ENCODE measurements at places on chromosomes 4 and X. TPM values are rescaled to one million over a fixed set of nuclear protein-coding genes. Genes with fewer than 3 reads are reported as not detected.

DNA sequence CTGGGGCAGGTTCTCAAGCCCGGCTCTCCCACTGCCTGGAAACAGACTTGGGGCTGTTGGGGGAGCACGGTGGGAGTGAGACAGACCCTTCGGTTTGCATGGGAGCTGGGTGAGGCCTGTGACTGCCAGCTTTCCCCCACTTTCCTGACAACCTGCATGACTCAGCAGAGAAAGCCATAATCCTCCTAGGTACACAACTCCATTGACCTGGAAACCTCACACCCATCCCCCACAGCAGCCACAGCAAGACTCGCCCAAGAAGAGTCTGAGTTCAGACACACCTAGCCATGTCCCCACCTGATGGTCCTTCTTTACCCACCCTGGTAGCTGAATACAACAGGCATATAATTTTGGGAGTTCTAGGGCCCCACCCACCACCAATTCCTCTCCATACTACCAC lies 57.6 kb upstream of the UBQLN2 start:
- DNase-seq, result no peak

DNA sequence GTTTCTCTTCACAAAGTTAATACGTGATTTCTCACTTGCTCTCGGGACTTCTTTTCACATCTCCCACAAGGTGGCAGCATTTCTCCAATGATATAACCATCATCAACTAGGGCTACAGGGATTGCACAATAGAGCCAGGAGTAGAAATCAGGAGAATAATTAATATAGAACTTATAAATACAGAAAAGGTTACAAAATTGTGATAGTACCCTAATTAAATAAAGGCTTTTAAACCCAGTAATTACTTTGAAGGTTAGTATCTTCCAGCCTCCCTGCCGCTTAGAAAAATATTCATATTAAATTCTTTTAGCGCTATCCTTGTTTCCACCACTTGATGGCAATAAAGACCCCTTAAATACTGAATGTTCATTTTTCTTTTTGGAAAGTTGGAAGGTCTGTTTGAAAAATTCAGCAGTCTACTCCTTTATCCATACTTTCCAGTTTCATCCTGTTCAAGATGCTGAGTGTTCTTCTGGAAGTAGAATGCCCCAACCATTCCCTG lies 65.8 kb downstream of the RASGEF1B start:
- DNase-seq, result no peak

DNA sequence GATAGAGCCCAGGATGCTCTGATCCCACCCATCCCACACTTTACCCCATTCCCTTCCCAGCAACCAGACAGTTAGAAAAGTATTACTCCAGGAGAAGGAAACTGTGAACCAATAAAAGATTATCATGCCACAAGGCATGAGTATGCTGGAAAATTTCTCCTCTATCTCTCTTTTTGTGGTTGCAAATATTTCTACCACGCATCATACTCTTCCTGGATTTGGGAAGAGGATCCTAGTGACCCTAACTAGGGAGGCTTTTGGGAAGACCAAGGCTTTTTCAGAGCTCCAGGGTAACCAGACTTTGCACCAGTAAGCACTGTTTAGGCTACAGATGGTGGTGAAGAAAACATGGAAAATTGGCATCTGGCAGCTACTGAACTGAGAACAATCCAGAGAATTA lies 257.6 kb upstream of the CLNK start:
- DNase-seq, result no peak

DNA sequence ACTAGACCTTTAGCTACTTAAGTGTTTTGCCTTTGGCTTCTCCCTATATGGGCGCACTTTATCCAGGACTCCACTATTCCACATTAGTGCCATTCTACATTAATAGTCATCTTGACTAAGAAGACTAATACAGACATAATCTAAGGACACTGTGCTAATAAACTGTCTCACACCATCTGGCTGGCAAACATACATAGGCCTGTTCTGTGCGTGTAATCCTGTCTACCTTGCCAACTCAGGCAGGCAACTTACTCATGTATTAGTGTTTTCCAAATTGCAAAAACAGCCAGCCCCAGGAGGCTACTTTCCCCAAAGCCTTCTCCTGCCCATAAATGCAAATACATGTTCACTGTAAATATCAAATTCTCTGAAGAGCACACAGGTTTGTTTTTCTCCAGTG lies 587.3 kb downstream of the TMA16 start:
- DNase-seq, result no peak

- no peak for DNase-seq
Measured at GRCh38 chr4:38949411-38950051, 81.9 kb downstream of the FAM114A1 start.

DNA sequence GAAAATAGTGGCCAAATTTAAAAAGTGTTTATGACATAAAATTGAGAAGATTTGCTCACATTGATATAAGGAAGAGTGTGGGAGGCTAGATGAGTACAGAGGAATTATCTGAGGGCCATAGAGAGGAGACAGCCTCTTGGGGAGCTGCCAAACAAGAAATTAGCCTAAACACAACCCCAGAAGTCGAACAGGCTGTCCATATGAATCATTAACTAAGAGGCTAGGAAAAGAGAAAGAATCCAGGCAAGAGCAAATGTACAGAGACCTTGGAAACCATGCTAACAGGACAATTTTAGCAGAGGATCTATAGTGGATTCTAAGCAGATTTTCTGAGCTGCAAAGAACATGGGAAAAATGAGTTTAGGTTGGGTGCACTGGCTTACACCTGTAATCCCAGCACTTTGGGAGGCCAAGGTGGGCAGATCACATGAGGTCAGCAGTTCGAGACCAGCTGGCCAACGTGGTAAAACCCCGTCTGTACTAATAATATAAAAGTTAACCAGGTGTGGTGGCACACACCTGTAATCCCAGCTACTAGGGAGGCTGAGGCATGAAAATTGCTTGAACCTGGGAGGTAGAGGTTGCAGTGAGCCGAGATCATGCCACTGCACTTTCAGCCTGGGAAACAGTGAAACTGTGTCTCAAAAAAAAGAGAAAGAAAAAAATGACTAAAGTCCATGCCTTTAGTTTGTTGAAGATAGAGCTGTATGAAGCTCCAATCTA lies 76.1 kb downstream of the NWD2 start:
- DNase-seq, result no peak

DNA sequence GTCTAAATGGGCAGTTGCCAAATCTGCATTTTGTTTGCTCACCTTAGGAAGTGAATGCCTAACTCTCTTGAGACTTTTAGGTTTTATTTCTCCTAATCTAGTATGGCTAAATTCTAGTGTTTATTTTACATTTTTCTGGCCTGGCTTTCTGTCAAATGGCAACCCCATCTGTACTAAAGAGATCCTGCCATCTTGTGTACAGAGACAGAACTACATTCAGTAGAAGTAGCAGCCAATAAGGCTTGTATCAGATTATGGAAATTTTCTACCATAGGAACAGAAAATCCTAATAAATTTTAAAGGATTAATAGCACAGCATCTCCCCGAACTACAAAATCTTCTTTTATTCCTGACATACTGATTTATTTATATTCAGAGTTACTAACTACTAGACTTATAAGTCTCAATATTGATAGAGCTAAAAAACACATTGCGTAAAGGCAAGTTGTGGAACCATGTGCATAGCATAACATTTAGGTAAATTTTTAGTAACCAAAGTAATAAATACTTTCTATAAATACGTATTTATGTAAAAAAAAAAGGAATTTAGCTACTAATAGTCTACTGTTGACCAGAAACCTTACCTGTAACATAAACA lies 45.5 kb downstream of the TMEM144 start:
- DNase-seq, result no peak

DNA sequence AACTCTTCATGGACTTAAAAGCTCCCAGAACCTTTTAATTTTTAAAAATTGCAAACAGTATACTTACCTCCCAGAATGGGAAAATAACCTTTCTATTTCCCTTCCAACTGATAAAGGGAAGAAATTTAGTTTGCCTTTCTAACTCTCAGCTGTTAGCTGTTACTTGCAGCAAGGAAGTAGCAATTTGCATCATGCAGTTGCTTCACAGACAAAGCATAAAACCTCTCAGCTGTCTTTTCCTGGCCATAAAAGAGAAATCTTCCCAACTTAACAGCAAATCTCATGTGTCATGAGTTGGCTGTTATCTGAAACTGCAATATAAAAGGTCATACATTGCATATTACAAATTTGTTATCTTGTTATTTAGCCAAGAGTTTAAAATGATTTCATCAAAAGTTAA lies 18.4 kb downstream of the C4orf17 start:
- DNase-seq, result no peak

GRCh38 chr4:8690216-8691150 lies 97.9 kb downstream of the CPZ start:
- DNase-seq, result no peak

- no peak for DNase-seq
Measured at GRCh38 chrX:133981924-133982323, 3.5 kb downstream of the GPC3 start.

GRCh38 chr4:74625981-74626380 lies 168.3 kb downstream of the BTC start:
- no peak for DNase-seq

SPCS3 gene
- 129 TPM for total RNA-seq

STARD8 gene
- total RNA-seq, result 36.5 TPM

Measured in lower lobe of right lung (tissue), 2 donors.